Adrenal gland (tissue), 19 donors: ENCODE measurements at places on chromosomes 1 and 21.

GRCh38 chr1:71667216-71667615, 586.4 kb upstream of the ZRANB2 start:
- H3K27ac ChIP-seq: no peak overlapping the region
- no peak overlapping the region for H3K4me3 ChIP-seq
- H3K36me3 ChIP-seq: no peaks in the 10 kb centered on the region

DNA sequence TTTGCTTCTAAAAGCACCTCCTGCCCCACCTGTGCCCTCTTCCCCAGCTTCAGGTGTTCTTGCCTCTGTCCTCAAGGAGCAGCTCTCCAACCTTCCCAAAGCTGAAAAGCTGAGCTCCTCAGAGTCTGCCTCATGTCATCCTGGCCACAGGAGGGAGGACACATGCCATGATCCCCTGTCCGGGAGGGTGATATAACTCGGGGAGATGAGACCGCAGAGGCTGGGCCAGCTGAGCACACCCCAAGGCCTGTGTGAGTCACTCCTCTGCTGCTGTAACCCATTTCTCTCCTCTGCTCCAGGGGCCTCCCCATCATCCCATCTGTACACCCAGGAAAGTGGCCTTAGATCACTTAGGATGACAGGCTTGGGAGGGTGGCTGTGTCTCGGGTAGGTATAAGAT, 49.8 kb downstream of the EPHB2 start:
- H3K27me3 ChIP-seq: no peaks in the 10 kb centered on the region
- DNase-seq: no peak
- no peaks in the 10 kb centered on the region for H3K4me1 ChIP-seq
- no peak overlapping the region for H3K27ac ChIP-seq
- H3K4me3 ChIP-seq: no peak overlapping the region
- H3K36me3 ChIP-seq: no peaks in the 10 kb centered on the region

- DNase-seq: no peak
- no peak overlapping the region for H3K4me3 ChIP-seq
- no peaks in the 10 kb centered on the region for H3K4me1 ChIP-seq
- no peaks in the 10 kb centered on the region for H3K36me3 ChIP-seq
- no peak overlapping the region for H3K27ac ChIP-seq
- H3K27me3 ChIP-seq: no peaks in the 10 kb centered on the region
Measured at GRCh38 chr1:65512383-65512782, 91.9 kb downstream of the LEPR start.

- H3K4me1 ChIP-seq: no peaks in the 10 kb centered on the region
- no peak overlapping the region for H3K27ac ChIP-seq
- DNase-seq: no peak
- H3K4me3 ChIP-seq: no peak overlapping the region
Measured at GRCh38 chr1:241895013-241895412, 47.0 kb downstream of the EXO1 start.

- no peak for DNase-seq
- no peak overlapping the region for H3K4me3 ChIP-seq
- H3K36me3 ChIP-seq: no peaks in the 10 kb centered on the region
- no peak overlapping the region for H3K27ac ChIP-seq
- H3K4me1 ChIP-seq: no peaks in the 10 kb centered on the region
- H3K27me3 ChIP-seq: no peaks in the 10 kb centered on the region
Measured at GRCh38 chr1:237448042-237448441, 406.1 kb downstream of the RYR2 start.

GRCh38 chr1:36872126-36872754, 162.1 kb downstream of the GRIK3 start:
- no peaks in the 10 kb centered on the region for H3K4me1 ChIP-seq
- no peaks in the 10 kb centered on the region for H3K27me3 ChIP-seq
- DNase-seq: no peak
- H3K27ac ChIP-seq: no peak overlapping the region

GRCh38 chr1:17970757-17971156, 136.8 kb upstream of the IGSF21 start:
- no peak overlapping the region for H3K27ac ChIP-seq
- no peaks in the 10 kb centered on the region for H3K36me3 ChIP-seq
- peaks cover 14% of the 10 kb centered on the region for H3K27me3 ChIP-seq
- H3K4me3 ChIP-seq: no peak overlapping the region

- no peaks in the 10 kb centered on the region for H3K4me1 ChIP-seq
- DNase-seq: no peak
- H3K4me3 ChIP-seq: no peak overlapping the region
- H3K27me3 ChIP-seq: no peaks in the 10 kb centered on the region
- no peak overlapping the region for H3K27ac ChIP-seq
Measured at GRCh38 chr1:110464340-110464739, 13.4 kb downstream of the PROK1 start.

DNA sequence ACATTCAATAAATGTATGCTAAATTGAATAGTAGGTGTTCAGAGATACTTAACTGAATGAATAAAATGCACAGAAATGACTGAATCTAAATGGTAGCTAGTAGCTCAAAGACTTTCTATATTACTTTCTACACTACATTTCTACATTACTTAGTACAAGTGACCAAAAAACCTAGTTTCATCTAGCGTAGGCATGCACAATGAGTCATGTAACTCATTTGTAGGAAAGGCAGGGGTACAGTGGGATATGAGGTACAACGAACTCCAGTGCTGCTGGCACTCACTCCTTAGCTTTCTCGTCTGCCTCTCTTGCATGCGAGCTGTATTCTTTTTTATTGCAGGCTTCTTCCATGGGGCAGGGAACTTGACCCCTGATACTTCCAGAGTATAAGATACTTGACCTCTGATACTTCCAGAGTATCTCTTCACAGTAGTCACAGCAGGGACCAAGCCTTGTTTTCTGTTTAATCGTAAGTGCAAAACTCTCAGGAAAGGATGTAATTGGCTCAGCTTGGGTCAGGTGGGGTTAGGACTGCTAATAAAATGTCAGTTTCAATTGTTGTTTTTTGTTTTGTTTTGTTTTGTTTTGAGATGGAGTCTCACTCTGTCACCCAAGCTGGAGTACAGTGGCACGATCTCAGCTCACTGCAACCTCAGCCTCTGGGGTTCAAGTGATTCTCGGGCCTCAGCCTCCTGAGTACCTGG, 4.9 kb upstream of the ATP2B4 start:
- DNase-seq: no peak
- H3K4me3 ChIP-seq: no peak overlapping the region
- peaks cover 12% of the 10 kb centered on the region for H3K4me1 ChIP-seq
- H3K27me3 ChIP-seq: no peaks in the 10 kb centered on the region
- H3K36me3 ChIP-seq: no peaks in the 10 kb centered on the region

- H3K36me3 ChIP-seq: no peaks in the 10 kb centered on the region
- H3K27me3 ChIP-seq: no peaks in the 10 kb centered on the region
- no peak for DNase-seq
Measured at GRCh38 chr1:213163278-213163711, 112.3 kb downstream of the RPS6KC1 start.

GRCh38 chr1:62377043-62377562, 57.9 kb upstream of the KANK4 start:
- no peak for DNase-seq
- no peaks in the 10 kb centered on the region for H3K4me1 ChIP-seq
- no peak overlapping the region for H3K4me3 ChIP-seq
- no peaks in the 10 kb centered on the region for H3K36me3 ChIP-seq

- H3K27me3 ChIP-seq: no peaks in the 10 kb centered on the region
- H3K27ac ChIP-seq: no peak overlapping the region
- no peaks in the 10 kb centered on the region for H3K4me1 ChIP-seq
- no peaks in the 10 kb centered on the region for H3K36me3 ChIP-seq
- DNase-seq: no peak
- no peak overlapping the region for H3K4me3 ChIP-seq
Measured at GRCh38 chr1:7315316-7315715, 455.8 kb upstream of the VAMP3 start.

GRCh38 chr1:224594360-224594759, 21.8 kb upstream of the CNIH3 start:
- no peak for DNase-seq
- no peaks in the 10 kb centered on the region for H3K27me3 ChIP-seq
- H3K27ac ChIP-seq: no peak overlapping the region
- H3K4me3 ChIP-seq: no peak overlapping the region

DNA sequence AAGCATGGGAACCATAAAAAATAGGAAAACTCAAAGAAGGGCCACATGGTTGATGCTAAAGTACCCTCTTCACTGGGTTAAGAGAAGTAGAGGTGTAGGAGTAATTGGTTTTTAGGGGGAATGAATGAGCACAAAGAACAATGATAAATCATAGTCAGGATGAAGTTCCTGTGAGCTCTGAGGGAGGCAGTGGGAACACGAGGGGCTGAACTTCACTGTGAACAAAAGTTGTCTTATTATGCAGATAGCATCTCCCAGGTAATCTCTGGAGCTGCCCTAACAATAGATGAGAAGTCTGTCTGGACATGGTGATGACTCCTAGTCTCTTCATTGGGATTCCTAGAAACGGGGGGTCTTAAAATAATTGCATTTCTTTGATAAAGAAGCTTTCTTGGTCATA, 127.9 kb downstream of the DNM3 start:
- DNase-seq: no peak
- no peak overlapping the region for H3K4me3 ChIP-seq
- H3K36me3 ChIP-seq: no peaks in the 10 kb centered on the region
- H3K27me3 ChIP-seq: no peaks in the 10 kb centered on the region
- H3K27ac ChIP-seq: no peak overlapping the region

DNA sequence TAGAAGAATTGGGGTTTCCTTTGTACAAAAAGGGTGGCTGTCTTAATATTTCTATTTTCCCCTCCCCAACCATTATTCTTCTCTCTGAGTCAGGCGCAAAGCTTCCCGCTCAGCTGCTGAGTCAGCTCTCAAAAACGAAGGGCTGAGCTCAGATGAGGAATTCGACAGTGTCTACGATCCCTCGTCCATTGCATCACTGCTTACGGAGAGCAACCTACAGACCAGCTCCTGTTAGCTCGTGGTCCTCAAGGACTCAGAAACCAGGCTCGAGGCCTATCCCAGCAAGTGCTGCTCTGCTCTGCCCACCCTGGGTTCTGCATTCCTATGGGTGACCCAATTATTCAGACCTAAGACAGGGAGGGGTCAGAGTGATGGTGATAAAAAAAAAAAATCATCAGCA, 3.0 kb upstream of the TUFT1 start:
- DNase-seq: peak; percentile 39
- H3K27me3 ChIP-seq: no peaks in the 10 kb centered on the region
- H3K4me3 ChIP-seq: no peak overlapping the region
- peaks cover 7% of the 10 kb centered on the region for H3K4me1 ChIP-seq
- H3K36me3 ChIP-seq: no peaks in the 10 kb centered on the region

DNA sequence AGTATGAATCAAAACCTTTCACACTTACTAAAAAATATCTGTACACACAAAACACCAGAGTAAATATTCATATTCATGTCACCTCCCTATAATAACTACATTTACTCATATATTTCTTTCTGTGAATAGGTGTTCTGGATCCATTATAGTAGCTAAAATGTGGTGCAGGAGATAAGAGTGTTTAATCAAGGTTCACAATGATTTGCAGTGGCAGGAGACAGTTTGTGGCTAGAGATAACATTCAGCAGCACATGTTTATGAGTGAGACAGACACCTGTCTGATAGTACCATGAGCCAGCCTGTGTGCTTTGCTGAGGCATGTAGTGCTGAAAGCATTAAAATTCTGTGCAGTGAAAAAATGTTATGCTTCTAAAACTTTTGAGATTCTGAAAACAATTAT, 410.3 kb downstream of the SRGAP2C start:
- no peaks in the 10 kb centered on the region for H3K36me3 ChIP-seq
- H3K4me3 ChIP-seq: no peak overlapping the region
- no peak for DNase-seq
- no peaks in the 10 kb centered on the region for H3K4me1 ChIP-seq

DNA sequence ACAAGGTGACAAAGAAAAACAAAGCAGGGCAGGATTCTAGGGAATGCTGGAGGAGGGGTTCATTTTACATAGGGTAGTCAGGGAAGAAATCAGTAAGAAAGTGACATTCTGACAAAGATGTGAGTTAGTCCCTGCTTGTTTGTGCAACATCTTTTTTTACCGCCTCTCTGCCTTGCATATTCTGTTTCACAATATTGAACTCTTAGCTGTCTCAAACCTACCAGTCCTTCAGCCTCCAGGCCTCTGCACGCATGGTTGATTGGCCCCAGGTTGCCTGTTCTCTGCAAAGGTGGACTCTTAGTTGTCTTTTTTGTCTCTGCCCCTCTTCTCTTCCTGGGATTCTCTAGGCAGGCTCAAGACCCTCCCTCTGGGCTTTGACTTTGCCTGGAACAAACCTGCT, 152.2 kb upstream of the RUNX1 start:
- no peak overlapping the region for H3K4me3 ChIP-seq
- no peak overlapping the region for H3K27ac ChIP-seq
- DNase-seq: no peak
- no peaks in the 10 kb centered on the region for H3K4me1 ChIP-seq
- H3K36me3 ChIP-seq: no peaks in the 10 kb centered on the region

DNA sequence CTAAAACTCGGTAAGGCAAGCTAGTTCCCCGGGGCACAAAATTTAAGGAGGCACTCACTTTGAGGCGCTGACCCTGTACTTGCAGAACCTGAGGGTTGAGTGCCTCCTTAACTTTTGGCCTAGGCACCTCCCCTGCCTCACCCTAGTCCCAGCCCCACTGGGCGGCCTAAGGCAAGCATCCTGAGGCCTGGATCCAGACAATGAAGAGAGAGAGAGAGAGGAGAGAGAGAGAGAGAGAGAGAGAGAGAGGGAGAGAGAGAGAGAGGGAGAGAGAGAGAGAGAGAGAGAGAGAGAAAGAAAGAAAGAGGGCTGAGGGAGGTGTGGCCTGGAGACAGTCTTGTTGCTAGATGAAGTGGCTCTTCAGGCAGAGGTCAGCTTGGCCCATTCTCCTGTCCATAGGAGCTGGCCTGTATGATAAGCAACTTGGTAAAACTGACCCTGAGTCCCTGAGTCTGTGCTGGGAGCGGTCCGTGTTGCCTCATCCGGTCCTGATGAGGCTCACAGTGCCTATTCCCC, 7.4 kb upstream of the LRRN2 start:
- no peak for DNase-seq
- H3K4me3 ChIP-seq: no peak overlapping the region
- no peaks in the 10 kb centered on the region for H3K4me1 ChIP-seq

GRCh38 chr1:84742653-84743052, 52.4 kb upstream of the SSX2IP start:
- no peak overlapping the region for H3K27ac ChIP-seq
- DNase-seq: no peak
- no peaks in the 10 kb centered on the region for H3K36me3 ChIP-seq
- H3K4me1 ChIP-seq: no peaks in the 10 kb centered on the region
- no peak overlapping the region for H3K4me3 ChIP-seq

- no peak for DNase-seq
- H3K4me3 ChIP-seq: no peak overlapping the region
- H3K4me1 ChIP-seq: peaks cover 21% of the 10 kb centered on the region
- H3K27ac ChIP-seq: no peak overlapping the region
- H3K36me3 ChIP-seq: no peaks in the 10 kb centered on the region
Measured at GRCh38 chr21:25949701-25950100, 214.9 kb downstream of the GABPA start.
